Right ventricle myocardium inferior (tissue), 1 donor: ENCODE measurements at places on chromosomes 6 and 20.

DNA sequence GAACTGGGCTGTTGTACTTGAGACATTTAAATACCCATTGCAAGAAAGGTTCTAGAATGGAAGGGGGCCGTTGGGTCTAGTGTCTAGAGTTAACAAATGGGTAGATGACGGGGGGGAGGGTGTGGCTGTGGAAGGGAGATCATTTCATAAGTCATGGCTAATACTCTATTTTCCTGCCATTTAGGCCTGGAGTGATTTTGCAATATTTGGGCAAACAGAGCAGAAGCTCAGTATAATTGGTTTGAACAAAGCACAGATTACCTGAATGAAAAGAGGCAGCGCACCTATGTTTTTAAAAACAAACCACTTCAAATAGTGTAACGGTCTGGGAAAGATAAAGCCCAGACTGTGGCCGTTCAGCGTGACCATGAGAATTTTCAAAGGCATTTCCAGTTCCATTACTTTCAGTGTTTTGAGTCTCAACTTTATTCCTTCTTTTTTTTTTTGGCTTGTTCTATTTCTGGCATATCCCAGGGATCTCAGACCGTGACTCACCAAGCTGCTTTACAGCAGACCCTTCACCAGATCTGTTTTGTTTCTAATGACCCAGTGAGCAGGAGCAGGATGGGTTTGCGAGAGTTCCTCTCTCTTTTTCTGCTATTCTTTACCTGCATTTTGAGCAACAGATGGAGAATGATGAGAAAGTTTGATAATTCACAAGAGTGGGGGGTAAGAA lies 73.7 kb downstream of the LYRM2 start:
- DNase-seq: no peak

GRCh38 chr6:79167931-79168694 lies 66.4 kb downstream of the HMGN3 start:
- no peak for DNase-seq

DNA sequence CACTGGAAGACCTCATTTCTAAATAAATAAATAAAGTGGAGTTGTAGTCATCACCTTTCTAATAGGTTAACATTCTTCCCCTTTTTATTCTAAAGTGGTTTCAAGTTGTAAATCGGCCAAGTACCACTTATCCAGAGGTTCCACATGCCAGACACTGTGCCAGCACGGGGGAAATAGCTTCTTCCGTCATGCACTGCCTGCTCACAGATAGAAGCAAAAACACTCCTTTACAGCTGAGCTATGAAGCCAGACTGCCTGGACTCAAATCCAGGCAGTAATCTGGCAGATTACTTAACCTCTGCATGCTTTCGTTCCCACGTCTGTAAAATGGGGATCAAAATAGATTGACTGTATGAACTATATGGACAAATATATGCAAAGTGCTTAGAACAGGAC lies 17.2 kb upstream of the SCML4 start:
- DNase-seq: no peak

- no peak for DNase-seq
Observed at GRCh38 chr20:32365564-32365963, 7.4 kb downstream of the ASXL1 start.

DNA sequence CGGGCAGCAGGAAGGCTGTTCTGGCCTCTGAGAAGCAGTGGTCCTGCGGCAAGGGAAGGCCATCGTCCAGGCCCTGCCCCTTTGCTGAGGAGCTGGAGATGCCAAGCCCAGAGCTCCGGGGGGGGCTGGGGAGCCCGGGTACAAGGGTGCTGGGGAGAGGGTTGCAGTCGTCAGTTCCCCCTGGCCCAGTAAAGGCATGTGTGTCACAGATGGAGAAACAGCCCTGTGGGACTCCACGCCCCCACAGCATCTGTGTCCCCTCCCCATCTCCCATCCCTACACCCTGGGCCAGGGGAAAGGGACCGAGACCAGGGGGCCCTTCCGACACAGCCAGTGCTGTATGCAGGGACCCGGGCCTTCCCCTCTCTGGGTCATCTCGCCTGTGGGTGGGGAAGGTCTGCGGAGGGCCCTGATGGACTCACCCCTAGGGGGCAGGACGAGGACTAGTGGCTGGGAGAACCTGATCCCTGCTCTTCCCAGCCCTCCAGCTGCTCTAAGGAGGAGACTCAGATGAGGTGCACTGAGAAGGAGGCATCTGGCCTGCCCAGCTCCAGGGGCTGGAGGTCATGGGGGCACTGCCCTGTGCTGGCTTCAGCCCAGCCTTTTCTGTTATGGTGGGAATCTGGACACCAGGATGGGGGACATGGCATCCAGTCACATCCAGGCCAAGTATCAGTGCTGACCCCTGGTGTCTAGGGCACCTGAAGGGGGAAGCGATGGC lies 609 bp downstream of the MYL9 start:
- DNase-seq: no peak

GRCh38 chr6:145895802-145896201 lies 68.4 kb downstream of the SHPRH start:
- DNase-seq: no peak

GRCh38 chr6:107114926-107115694 lies at the start of gene BEND3:
Gene BEND3, minus strand, starts transcription at chr6:107115515. Its CDS starts 16,230 bp downstream, at chr6:107099285.
- no peak for DNase-seq

- DNase-seq: no peak
Observed at GRCh38 chr6:1498491-1499113, 109.2 kb downstream of the FOXF2 start.

- DNase-seq: peak; percentile 68
Observed at GRCh38 chr6:130366107-130367005, 539 bp downstream of the TMEM200A start.

DNA sequence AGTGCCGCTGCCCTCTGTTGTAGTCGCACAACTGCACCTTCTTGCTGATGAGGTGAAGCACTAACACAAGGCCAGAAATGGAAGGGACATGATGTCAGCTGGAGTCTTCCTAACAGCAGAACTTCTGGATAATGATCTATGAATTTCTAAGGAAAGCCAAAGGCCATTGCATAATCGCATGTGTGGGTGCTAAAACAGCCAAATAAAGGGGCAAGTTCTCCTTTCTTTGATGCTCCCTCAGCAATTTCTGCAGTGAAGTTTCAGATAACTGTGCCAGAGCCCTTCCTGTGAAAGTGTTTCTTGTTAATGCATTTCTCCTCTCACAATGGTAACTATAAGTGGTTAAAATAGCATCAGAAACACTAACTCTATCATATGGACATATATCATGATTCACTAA lies 8.0 kb upstream of the F13A1 start:
- no peak for DNase-seq

DNA sequence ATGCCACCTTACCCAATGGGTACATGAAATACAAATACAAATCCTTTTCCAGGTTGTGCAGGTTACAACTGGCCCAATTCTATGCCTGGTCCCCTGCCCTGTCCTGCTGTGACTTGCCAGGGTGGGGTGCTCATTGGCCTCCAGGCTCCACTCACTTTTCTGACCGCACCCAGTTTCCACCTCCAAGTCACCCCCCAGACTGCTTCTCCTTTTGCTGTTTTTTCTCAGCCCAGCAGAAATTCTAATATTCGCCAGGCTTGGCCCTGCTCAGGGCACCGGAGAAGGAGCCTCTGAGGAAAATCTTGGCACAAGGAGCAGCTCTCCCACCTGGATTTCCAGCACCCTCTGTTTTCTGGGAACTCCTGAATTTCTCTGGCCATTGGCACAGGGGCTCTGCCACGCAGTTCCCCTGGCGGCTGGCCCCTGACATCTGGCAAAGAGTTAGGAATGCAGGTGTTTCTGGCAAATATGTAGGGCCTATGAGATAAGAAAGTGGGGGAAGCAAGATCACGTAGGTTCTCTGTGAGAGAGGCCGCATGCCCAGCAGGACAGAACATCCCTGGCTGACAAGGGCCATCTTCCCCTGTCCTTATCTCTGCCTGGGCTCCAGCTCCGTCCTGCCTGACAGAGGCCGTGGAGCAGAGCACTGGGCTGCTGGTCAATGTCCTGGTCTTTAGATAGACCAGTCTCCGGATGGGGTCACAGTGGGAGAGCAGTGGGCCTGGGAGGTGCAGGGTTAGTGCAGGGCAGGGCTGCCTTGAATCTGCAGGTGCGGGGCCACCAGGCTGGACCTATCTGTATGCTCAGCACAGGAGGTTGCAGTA lies 2.9 kb upstream of the RAET1E start:
- peak; percentile 34 for DNase-seq

DNA sequence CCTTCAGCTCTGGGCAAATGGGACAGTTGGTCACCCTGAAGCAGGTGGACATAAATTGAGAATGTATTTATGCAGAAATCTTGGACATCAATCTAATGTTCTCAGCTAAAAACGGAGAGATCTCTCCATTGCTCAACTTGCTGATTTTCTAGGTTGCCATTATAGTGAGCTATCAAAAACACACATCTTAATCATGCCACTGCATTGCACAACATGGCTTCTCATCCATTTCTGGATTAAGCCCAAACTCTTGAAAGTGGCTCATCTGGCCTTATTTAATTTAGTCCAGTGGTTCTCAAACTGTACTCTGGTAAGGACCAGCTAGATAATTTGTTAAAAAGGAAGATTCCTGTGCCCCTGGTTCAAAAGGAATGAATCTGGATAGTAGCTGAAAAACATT lies 324.9 kb upstream of the CITED2 start:
- DNase-seq: no peak

DNA sequence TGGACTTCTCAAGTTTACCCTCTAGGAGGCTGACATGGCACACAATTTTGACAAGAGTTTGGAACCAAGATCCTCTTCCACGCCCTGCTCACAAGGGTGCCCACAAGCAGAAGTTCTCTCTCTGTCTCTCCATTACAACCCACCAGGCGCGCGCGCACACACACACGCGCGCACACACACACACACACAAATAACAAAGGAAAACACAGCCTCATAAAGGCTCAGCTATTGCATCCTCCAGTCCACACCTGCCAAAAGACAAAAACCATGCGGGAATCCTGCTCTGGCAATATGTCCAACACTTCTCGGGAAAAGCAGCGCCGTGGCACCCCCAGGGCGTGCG lies 870 bp downstream of the PAK5 start:
- no peak for DNase-seq

DNA sequence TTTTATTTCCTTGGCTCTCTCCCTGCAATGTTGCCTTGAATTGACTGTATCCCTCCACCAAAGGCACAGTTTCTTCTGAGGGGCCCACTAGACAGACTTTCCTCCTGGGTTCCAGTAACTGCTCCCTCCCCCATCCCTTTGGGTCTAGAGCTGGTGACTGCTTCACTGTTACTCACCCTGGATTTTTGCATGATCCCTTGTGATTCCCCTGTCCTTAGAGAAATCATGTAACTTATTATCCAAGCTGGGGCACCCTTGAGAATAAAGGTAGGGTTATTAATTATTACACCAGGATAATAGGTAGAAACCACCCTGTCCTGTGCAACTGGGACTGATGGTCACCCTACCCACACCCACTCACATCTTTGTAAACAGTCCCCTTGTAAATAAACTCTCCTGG lies 67.5 kb upstream of the FYN start:
- no peak for DNase-seq

- no peak for DNase-seq
Observed at GRCh38 chr6:33391922-33392594, 435 bp downstream of the KIFC1 start.

DNA sequence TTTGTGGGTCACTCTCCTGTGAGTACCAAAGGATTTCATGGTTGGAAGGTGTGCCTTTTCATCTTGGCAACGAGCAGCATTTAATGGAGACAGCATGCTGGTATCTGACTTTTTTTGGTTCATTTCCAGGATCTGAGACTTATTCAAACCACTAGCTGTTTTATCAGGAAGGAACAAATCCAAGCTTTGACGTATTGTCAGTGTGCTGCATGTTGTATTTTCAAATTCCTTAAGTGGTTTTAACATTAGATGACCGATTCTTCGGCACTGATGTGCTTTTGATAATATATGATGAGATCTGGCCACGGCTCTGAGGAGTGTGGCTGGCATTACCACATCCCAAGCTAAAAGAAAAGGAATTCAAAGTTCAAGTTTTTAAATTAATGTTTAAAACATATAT lies 6.4 kb downstream of the RMND1 start:
- no peak for DNase-seq

DNA sequence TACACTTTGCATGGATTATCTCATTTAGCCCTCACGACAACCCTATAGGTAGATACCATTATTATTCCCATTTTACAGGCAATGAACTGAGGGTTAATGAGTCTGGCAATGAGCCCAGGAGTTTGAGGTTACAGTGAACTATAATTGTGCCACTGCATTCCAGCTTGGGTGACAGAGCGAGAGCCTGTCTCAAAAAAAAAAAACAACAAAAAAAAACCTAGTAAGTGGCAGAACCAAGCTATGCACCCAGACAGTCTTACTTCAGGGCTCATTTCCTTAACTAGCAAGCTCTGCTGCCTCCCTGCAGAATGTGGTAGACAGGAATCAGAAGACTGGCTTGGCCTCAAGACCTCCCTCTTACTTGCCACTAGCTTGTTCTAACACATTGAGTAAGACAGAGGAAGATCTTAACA lies 71.9 kb upstream of the RREB1 start:
- DNase-seq: no peak

- no peak for DNase-seq
Observed at GRCh38 chr20:59221707-59222252, 58.2 kb downstream of the ZNF831 start.

- DNase-seq: no peak
Observed at GRCh38 chr20:25574411-25574810, 10.9 kb downstream of the NINL start.

DNA sequence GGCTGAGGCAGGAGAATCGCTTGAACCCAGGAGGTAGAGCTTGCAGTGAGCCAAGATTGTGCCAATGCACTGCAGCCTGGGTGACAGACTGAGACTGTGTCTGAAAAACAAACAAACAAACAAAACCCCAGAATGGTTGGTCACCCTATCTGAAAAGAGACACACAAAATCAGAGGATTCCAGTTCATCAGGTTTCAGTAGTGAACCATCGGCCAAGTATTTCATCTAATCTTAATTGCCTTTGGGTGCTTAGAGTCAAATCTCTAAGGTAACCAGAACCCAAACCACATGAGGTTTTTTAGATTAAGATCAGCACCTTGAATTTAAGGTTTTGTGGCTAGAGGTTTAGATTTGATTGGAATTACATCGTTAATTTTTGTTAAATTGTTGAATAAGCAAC lies 8.3 kb upstream of the ZBTB2 start:
- DNase-seq: no peak

- DNase-seq: no peak
Observed at GRCh38 chr6:22958677-22959076, 389.3 kb downstream of the HDGFL1 start.

- no peak for DNase-seq
Observed at GRCh38 chr6:31057426-31058003, 47.2 kb downstream of the MUC22 start.

GRCh38 chr20:53750827-53751619 lies 157.4 kb upstream of the ZNF217 start:
- DNase-seq: no peak

DNA sequence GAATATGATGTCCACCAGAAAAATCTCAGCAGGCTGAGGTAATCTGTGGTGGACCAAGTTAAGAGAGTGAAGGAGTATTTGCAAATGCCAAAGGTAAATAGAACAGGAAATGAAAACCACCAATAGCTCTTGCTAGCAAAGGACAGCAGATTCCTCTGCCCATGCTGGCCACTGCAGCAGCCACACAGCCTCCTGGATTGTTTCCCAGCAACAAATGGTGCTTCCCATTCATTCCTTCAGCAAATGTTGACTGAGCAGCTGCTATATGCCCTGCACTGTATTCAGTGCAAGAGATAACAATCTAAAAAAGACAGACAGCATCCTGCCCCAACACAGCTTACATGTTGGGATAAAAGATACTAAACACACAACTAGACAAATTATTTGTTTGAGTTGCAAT lies 11.0 kb downstream of the ROS1 start:
- no peak for DNase-seq
